Stimulated activated CD8-positive, alpha-beta memory T cell treated with anti-CD3 and anti-CD28 coated beads, Interleukin-2, amount 100 ng/mL, for 1 hour (primary cell): ENCODE measurements at places on chromosomes 12 and 14.

DNA sequence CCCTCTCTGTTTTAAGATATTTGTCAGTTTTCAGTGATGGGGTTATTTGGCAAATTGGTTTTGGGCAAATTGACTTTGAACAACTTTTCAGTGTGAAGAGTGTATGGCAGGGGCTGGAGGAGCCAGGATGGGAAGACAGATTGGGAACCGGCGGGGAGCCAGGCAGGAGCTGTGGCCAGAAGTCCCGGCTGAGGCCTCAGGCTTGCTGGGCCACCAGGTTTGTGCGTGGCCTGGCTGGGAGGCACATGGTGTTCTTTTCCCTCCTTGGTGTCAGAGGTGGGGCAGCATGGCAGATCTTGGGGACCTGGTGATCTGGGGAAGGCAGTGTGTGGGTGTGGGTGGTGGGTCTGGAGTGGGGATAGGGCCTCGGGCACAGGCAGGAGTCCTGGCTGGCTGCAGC is 61.1 kb downstream of the SLC25A47 start:
- DNase-seq = no peak

GRCh38 chr12:13716119-13716518 is 265.3 kb downstream of the GRIN2B start:
- no peak for DNase-seq

GRCh38 chr12:57462912-57463253 is 3.3 kb downstream of the GLI1 start:
- DNase-seq = no peak

GRCh38 chr14:67510121-67510520 is 21.6 kb upstream of the TMEM229B start:
- DNase-seq = no peak

- no peak for DNase-seq
Observed at GRCh38 chr12:95083938-95084337, 10.5 kb upstream of the NR2C1 start.

DNA sequence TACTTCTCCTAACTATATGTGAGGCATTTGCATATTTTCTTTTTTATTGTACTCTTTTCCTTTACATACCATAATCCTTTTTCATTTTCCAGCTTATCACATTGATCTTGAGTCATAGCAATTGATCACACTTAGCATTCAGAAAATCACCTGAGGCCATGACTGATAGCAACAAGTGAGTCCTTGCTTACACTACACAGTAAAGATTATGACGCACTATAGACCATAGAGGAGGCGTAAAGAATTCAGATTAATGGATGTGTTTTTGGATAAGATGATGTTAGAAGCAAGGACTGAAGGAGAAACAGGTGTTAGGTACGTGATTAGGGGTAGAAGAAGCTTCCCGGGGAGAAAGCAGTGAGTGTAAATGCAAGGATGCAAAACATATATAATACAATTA is 637.7 kb downstream of the ETNK1 start:
- no peak for DNase-seq

DNA sequence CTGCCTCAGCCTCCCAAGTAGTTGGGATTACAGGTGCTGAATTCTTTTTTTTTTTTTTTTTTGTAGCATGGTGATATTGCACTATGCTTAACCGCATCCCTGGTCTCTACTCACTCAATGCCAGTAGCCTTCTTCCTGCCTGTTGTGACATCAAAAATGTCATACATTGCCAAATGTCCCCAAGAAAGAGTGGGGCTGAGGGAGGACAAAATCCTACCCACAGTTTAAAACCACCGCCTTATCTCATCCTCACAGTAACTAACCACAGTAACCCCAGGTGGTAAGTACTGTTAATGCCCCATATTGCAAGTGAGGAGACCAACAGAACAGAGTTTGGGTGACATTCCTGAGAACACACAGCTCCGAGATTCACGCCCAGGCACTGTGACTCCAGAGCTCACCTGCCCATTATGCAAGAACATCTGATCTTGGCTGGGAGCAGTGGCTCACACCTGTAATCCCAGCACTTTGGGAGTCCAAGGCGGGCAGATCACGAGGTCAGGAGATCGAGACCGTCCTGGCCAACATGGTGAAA is 19.6 kb downstream of the MORN3 start:
- no peak for DNase-seq

DNA sequence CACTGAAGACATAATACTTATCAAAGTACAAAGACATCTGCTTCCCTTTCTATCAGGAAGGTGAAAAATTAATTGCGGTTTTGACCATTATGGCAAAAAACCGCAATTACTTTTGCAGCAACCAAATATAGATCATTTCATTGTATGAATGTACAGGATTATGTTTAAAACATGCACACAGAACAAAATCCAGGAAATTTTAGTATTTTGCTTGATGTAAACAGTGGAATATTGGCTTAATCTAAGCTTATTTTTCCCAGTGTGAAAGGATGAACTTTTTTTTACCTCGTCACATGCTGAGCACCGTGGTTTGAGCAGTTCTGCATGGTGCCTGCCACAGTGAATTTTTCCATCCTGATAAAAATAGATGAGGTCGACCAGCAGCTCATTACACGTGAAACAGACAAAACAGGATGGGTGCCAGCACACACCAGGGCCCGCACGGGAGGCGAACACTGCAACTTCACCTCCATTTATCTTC is 121.2 kb downstream of the PRICKLE1 start:
- no peak for DNase-seq

GRCh38 chr12:2672863-2673262 is 121.9 kb upstream of the FKBP4 start:
- DNase-seq = no peak

DNA sequence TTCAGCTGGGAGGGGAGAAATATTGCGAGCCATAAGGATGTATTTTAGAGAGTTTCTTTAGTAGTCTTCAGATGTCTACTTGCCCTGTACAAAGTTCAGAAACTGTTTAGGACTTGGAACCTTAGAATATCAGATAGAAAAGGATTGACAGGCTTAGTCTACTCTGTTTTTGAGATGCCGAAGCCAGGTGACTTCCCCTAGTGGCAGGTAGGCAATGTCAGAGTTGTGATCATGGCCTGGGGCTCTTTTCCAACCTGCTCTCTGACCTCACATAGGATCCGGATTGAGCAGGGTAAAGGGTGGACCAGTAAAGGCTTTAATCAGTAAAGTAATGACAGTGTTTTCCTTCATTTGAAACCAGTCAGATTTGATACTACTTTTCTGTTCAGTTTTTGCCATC is 59.6 kb downstream of the PRKCH start:
- no peak for DNase-seq

DNA sequence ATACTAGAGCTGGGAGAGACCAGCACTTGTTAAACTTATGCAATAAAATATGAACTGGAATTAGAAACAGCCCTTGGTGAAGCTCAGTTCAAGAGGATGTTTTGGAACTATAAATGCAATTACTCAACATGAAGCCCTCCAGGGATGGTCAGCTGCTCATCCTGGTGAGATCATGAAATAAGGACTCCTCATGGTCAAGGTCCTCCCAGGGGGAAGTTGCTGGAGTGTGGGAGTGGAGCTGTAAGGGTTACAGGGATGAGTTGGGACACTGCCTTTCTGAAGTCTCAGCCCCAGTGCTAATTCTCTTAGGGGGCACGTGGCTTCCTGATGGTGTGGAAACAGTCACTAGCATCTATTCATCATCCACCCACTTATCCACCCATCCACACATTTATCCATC is 301.7 kb upstream of the SFSWAP start:
- no peak for DNase-seq

GRCh38 chr14:54839701-54840119 is 62.9 kb downstream of the GCH1 start:
- DNase-seq = no peak

GRCh38 chr12:13313886-13314285 is 117.4 kb downstream of the EMP1 start:
- DNase-seq = no peak

GRCh38 chr12:41527062-41527461 is 338.9 kb downstream of the PDZRN4 start:
- DNase-seq = no peak

- DNase-seq = no peak
Observed at GRCh38 chr12:86158956-86159355, 97.2 kb downstream of the MGAT4C start.

- no peak for DNase-seq
Observed at GRCh38 chr12:131683266-131684014, 27.4 kb upstream of the SFSWAP start.

DNA sequence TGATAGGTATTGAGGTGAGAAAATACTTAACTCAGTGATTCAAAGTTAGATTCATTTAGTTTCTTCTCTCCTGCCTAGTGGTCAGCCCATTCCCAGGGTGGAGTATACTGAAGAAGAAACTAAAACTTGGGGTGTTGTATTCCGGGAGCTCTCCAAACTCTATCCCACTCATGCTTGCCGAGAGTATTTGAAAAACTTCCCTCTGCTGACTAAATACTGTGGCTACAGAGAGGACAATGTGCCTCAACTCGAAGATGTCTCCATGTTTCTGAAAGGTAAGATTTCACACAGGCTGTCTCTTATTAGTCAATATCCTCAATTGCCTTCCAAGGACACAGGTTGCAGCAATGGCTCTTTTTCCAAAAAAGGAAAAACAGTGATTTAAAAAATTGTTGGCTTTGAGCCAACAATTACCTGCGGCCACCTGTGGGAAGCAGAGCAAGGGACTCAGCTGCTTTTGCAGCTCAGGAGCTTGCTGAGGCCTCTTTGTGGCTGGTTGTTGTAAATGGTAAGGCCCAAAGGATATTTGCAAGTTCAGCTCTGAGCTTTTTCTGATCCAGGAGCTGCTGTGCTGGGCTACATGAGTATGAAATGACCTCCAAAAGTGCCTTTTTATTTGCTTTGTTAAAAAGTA is 33.9 kb downstream of the TPH2 start:
- DNase-seq = no peak

DNA sequence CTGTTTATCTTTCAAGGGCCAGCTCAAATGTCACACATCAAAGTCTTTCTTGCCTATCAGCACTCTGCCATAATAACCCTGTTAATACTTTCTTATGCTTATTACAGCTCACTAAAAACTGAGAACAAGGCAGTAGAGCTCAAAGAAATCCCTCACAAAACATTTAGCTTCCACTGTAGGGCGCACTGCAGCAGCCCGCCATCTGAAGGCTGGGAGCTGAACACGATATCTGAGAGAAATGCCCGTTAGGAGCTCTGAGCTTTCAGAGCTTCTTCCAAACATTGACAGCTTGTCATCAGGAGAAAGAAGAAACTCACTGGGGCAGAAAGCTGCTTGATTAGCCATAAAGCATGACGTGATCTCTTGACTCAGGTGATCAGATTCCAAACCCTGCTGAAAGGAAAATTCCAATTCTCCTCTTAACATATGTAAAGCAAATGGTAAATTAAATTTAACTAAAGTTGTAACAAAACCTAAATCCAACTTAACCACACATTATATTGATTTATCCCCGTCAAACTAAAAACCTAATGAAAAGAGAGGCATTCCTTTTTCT is 175.7 kb downstream of the C12orf50 start:
- no peak for DNase-seq

- peak; percentile 8 for DNase-seq
Observed at GRCh38 chr14:72518809-72519377, 375.0 kb downstream of the DPF3 start.

DNA sequence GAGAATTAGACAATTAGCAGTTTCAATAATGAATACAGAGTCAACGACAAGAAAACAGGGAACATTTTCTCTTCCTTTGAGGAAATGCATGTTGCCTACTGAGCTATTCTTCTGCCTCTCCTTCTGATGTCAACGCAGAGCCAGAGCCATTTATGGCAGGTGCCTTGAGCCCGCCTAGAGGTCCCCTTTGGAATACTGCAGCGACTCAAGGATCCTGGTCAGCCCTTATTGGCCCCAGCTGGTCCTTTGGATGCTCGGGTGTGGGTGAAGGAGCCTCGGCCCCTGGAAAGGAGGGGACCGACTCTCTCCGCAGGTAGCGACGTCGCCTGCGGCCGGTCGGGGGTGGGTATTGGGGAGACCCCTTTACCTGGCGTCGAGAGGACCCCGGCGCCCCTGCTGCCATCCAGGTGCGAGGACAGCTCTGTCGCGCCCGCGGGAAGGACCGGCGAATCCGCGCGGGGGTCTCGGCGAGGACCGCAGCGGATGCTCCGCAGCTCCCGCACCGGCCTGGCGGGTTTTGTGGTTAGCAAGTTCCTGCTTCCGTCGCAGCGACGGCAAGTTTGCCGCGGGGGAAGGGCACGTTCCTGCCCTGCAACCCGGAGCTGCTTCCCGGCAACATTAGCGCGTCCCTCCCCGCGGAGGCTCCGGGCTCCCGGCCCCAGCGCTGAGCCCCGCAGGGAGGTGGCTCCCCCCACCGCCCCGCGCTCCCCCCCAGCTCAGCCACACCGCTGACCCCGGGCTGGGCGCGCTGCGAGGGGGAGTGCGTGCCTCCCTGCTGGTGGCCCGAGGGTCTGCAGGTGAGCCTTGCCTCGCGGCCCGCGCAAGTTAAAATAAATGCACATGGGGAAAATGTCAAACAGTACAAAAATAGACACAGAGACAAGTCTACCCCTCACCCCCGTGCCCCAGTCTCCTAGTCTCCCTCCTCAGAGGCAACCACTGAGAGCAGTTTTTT is at the start of gene MANSC1:
Gene MANSC1, minus strand, starts transcription at position 532 of the 955 bp plus-strand sequence. CDS start 6,928 bp downstream, outside the sequence.
- DNase-seq = no peak

GRCh38 chr12:53048033-53048779 is 1.7 kb upstream of the TNS2 start:
- no peak for DNase-seq

- no peak for DNase-seq
Observed at GRCh38 chr12:63124778-63125177, 26.2 kb downstream of the AVPR1A start.

DNA sequence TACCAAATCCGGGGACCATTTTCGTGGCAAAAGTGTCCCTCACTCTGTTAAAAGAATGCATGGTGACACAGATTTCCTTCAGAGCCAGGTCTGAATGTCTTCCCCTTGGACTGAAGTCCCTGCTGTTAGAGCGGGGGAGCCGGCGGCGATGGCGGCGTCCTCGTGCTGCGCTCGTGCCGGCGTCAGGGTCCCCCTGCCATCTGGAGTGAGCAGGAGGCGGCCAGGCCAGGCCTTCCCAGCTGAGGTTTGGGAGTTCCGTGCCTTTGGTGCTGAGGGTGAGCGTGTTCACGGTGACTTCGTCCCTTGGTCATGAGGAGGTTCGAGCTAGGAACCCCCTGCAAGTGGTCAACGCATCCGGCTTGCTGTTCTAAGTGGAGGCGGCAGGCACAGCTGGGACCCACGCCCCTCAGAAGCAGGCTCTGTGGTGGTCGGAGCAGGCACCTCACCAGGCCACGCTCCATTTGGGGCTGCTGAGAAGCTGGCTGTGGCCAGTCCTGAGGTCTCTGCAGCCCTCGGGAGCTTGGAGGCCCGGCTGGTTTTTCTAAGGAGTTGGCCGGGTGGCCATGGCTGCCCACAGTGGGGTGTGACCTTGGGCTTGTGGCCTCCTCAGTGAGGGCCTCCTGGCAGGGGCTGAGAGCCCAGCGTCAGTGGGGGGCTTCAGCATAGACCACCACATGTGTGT is 9.5 kb downstream of the ZFYVE21 start:
- DNase-seq = no peak
